ENCODE measurements at places on chromosomes 13 and 19. TPM values are rescaled to one million over a fixed set of nuclear protein-coding genes. Genes with fewer than 3 reads are reported as not detected.

WDR87 gene
- polyA plus RNA-seq: not detected

ERICH6B gene
- polyA plus RNA-seq: not detected

KLK3 gene
- polyA plus RNA-seq: not detected

DNA sequence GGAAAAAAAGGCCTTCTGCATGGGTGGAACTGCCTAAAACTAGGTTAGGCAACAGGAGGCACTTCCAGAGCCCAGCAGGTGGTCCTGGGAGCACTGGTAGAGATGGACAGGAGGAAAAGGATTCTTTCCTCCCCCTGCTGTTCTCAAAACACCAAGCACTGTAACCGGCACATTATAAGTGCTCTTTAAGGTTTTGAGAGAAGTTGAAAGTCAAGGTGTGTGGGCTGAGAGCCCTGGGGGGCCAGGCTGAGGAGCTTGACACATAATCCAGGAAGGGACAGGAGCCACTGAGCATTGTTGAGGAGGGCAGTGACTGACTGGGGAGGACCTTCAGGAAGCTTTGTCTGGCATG lies 32.3 kb downstream of the SPATA13 start:
- no peak for DNase-seq

DNA sequence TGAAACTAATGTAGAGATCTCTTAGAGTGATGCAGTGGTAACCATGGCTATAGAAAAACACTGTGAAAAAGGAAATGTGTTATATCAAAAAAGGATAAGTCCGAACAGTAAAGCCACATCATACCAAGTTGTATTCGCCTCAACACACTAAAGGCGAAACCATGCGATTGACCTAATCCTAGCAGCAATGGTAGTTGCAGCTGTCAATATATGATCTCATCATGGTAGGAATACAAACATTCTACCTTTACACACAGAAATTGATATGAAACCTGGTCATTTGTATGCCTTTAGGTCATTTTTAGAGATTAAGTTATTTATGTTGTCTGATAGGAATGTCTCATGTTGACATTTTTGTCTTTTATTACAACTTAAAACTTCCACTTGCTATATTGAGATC lies 271.9 kb downstream of the SLITRK6 start:
- no peak for DNase-seq

- no peak for DNase-seq
Observed at GRCh38 chr19:27765397-27765796, 1447.6 kb downstream of the UQCRFS1 start.

DNA sequence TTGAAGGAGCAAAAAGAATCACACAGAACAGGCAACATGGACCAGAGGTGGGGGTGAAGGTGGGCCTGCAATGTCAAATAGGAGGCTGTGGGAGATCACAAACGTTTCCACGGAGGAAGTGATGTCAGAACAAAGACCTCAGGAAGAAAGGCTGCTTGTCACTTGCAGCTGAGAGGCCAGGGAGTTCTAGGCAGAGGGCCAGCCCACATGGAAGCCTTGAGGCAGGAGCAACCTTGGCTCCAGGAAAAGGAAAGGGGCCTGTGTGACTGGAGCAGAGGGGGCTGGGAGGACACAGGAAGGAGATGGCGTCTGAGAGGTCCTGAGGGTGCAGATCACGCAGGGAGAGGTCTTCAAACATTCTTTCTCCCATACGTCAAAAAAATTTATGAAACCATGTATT lies 16.3 kb downstream of the ZNF160 start:
- no peak for DNase-seq

DNA sequence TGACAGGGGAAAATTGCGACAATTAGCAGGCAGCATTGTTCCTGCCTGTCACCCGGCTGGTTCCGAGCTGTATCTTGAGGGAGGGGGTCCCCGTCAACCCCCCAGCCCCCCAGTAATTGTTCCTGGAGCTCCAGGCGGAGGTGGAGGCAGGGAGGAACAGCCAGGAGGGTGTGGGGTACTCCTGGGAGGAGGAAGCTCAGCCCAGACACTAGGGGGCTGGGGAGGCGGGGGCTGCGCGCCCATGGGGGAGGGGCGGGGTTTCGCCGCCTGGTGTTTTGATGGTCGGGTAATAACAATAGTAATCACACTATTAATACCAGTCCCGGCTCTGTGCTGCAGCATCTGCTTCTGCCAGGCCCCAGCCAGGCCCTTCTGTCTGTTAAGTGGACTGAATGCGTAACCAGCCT lies 8.6 kb downstream of the NPAS1 start:
- DNase-seq: no peak

GRCh38 chr13:97119943-97120342 lies 102.2 kb upstream of the MBNL2 start:
- no peak for DNase-seq

Data from CD14-positive monocyte (primary cell).